Anterior cingulate cortex (tissue), 58 donors: ENCODE measurements at places on chromosomes 11 and 22.
A peak's percentile ranks its signal among the peaks of the same experiment; 100 is the strongest.

- no peak for DNase-seq
Observed at GRCh38 chr11:118623269-118623655, 15.8 kb downstream of the PHLDB1 start.

DNA sequence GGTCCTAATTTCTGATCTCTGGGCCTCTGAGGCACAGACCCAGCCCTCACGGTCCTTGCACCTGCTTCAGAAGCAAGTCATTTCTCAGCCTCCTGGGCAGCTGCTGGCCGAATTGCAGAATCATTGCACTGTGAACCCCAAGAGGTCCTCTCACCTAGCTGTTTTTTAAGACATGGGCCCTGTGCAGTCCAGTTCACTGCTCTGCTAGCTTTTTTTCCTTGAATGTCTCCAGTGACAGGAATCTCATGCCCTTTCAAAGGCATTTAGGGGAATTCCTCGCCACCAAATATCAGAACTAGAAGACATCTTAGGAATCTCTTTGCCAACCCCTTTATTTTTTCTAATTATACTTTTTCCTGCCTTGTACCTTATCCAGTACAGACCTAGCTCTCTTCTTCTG, 35.6 kb upstream of the TP53I11 start:
- no peak for DNase-seq

- DNase-seq: peak; percentile 48
Observed at GRCh38 chr22:48579043-48579927, 1248.4 kb downstream of the BRD1 start.

- no peak for DNase-seq
Observed at GRCh38 chr11:65816696-65817095, 17.1 kb upstream of the SNX32 start.

DNA sequence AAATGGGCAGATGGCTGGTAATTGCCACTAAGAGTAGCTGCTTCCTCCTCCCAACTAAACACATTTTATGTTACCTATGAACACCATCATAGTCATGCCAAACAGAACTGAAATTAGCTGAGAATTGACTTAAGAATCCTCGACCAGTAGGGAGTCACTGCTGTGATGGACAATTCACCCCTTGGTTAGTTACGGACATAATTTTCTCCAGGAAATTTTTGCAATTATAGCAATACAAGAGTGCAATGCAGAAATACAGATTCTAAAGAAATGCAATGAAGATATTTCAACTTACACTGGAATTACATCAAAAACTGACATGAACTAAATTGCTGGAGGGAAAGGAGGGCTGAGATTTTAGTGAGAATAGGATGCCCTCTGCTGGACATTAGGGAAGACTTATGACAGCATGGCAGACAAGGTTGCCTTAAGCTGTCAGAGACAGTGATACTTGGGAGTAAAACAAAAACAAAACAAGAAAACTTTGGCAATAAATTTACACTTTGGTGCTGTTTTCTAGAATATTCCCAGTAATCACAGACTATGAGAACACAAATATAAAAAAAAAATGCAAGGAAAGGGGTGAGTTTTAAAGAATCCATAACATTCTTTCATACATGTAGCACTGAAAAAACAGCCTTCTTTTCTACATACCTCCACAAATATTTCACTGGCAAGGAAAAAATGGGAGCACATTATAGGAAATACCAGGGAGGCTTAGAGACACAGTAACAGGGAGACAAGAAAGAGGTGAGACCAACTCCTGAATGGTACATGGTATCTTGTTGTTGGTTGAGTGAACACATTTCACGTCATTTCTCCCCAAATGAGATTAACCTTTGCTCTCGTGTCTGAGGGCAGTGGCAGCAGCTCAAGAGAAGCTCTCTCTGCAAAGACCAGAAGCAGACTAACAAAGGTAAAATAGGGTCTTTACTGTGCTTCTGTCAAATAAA, 11.2 kb upstream of the PPP2R1B start:
- DNase-seq: no peak

DNA sequence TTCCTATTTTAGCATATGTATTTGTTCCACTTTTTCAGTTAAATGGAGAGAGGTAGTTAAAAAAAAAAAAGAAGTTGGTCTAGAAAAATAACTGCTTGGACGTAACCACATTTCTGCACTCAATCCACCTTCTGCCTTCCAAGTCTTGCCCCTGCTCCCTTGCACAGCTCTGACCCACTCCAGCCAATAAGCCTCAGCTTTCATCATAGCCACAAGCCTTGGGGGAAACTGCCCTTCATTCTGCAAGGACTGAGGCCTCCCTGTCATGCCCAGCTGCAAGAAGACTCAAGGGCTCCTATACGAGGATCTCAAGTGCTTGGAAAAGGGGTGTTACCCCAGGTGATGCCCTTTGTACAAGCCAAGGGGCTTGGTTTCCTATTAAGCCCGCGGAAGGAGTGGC, 36.0 kb upstream of the OAF start:
- no peak for DNase-seq

DNA sequence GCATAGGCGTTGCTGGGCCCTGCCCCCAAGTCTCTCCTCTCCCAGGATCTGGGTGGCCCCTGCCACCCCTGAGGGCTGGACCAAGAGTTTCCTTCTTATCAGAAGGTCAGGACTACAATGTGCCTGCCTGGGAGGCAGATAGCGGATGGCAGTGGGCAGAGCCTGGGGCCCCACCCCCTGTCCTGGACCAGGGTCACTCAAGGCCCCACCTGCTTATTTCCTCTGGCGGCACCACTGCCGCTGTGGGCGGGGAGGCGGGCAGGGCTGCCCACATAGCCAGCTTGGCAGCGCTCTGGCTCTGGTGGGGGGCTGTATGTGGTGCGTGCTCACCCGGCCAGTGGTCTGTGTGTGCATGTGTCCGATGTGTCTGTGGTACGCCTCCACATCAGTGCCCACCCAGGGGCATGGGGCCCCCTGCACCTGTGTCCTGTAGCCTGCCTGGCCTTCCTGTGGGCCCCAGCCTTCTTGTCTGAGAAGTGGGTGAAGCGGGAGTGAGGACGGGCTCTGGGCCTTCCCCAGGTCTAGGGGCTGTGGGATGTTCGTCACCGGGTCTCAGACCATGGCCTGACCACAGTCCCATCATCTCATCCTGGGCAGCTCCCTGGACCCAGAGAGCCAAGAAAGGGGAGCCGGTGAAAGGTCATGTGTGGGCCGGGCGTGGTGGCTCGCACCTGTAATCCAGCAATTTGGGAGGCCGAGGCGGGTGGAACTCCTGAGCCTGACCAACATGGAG, 3.0 kb downstream of the GAS2L1 start:
- DNase-seq: no peak

DNA sequence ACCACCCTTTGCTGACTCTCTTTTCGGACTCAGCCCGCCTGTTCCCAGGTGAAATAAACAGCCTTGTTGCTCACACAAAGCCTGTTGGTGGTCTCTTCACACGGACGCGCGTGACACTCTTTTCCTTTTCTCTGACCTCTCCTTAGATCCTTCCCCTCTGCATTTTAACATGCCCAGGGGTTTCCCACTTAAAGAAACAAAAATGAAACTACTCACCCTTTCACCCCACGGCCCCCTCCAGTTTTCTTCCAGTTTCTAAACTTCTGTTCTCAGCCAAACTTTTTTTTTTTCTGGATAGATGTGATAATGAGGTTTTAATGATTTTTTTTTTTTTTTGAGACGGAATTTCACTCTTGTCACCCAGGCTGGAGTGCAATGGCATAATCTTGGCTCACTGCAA, 32.8 kb upstream of the NUP50 start:
- no peak for DNase-seq

- no peak for DNase-seq
Observed at GRCh38 chr11:88293931-88294330, 43.6 kb downstream of the CTSC start.

GRCh38 chr11:61954851-61955421, 4.8 kb downstream of the BEST1 start:
- peak; percentile 58 for DNase-seq

DNA sequence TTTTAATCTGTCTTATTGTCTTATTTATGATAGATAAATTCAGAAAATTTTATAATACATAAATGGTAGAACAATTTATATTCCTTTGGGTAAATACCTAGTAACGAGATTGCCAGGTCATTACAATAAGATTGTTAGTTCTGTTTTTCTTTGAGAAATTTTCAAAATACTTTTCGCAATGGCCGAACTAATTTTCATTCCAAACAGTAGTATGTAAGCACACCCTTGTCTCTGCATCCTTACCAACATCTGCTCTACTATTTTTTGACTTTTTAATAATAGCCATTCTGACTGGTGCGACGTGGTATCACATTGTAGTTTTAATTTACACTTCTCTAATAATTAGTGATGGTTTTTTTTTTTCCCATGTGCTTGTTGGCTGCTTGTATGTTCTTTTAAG, 351.4 kb upstream of the LUZP2 start:
- no peak for DNase-seq

DNA sequence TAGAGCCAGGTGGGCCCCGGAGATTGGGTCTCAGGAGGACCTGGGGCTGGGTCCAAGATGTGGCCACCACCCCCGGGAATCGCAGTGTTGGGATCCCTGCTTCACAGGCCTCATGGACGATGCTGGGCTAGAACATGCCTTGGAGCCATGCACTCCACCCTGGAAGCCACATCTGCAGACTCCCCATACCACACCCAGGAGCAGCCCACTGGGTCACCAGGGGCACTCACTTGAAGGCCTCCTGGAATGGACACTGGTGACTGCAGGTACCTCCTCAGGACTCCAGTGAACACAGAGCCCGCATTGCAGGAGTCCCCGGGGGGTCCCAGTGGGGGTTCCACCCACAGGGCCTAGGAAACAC, 25.0 kb downstream of the RTN4R start:
- DNase-seq: no peak

DNA sequence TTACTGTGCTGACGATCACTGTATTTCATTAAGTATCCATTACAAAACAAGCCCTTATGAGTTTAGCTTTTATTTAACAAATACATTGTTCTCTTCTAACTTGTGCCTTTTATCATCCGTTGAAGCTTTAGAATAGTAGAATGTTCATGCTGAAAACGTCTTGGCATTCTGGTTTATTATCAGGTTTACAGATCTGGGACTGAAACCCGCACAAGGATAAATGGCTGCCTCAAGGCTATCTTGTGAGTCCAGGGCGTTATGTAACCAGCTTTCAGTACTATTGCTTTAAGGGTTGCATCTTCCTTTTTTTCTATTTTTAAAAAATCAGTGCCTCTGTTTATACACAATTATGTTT, 66.6 kb upstream of the PRODH start:
- DNase-seq: no peak
